Subcutaneous adipose tissue (tissue), 4 donors: ENCODE measurements at places on chromosomes 6 and 20. TPM values are rescaled to one million over a fixed set of nuclear protein-coding genes. Genes with fewer than 3 reads are reported as not detected.

Gene MCHR2
- not detected for total RNA-seq

Gene GCNT2
- total RNA-seq = 4.7 TPM

Gene PRDM13
- not detected for total RNA-seq

Gene CLDN20
- not detected for total RNA-seq

Gene THEMIS
- 1.2 TPM for total RNA-seq

Gene AVP
- not detected for total RNA-seq

Gene MATN4
- total RNA-seq = not detected

Gene TRAPPC3L
- total RNA-seq = not detected

Gene B3GALT4
- total RNA-seq = 14.1 TPM

Gene ASIP
- total RNA-seq = 1.2 TPM

Gene TMEM170B
- 24.0 TPM for total RNA-seq

Gene HDGFL1
- not detected for total RNA-seq

Gene NKAIN2
- not detected for total RNA-seq

Gene SLC25A27
- total RNA-seq = 32.6 TPM

Gene HCRTR2
- total RNA-seq = not detected

Gene MDFI
- total RNA-seq = 12.6 TPM

Gene FAM83B
- total RNA-seq = not detected

Gene CRIP3
- not detected for total RNA-seq

Gene GMEB2
- 12.8 TPM for total RNA-seq

Gene SIRPB1
- total RNA-seq = 4.2 TPM

Gene DEFB124
- total RNA-seq = not detected

Gene DDX27
- 21.4 TPM for total RNA-seq

Gene OR12D3
- not detected for total RNA-seq

Gene DCDC2
- not detected for total RNA-seq

Gene DDR1
- 16.1 TPM for total RNA-seq

Gene GSTA5
- total RNA-seq = not detected

Gene TBP
- 15.4 TPM for total RNA-seq

Gene FAXC
- not detected for total RNA-seq

Gene THBS2
- 86.7 TPM for total RNA-seq

Gene LSM2
- 14.3 TPM for total RNA-seq

Gene WFDC10B
- total RNA-seq = not detected

Gene FAM217A
- total RNA-seq = not detected

Gene TOX2
- total RNA-seq = 3.1 TPM

Gene CD24
- 3.6 TPM for total RNA-seq

Gene MYL9
- total RNA-seq = 126 TPM

Gene TINAG
- total RNA-seq = not detected

Gene PFDN6
- total RNA-seq = 31.0 TPM
